ENCODE measurements at places on chromosomes 5 and 9.
A peak's percentile ranks its signal among the peaks of the same experiment; 100 is the strongest.

DNA sequence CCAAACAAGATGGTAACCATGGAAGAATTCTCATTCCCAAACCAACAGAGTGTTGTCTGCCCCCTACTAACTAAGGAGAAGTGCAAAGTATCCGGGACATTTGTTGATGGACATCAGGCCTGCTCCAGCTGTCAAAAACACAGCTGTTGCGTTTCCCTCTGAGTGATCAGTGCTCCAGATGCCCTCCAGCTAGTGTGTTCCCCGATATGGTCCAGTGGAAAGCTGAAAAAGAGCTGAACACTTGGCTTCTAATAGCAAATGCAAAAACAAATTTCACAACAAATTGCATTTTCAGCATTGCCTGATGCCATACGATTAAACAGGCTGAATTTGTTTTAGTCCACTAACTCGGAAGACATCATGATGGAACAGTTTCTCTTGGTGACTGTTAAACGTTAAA is 1398.7 kb downstream of the PTPRD start:
- DNase-seq: no peak

DNA sequence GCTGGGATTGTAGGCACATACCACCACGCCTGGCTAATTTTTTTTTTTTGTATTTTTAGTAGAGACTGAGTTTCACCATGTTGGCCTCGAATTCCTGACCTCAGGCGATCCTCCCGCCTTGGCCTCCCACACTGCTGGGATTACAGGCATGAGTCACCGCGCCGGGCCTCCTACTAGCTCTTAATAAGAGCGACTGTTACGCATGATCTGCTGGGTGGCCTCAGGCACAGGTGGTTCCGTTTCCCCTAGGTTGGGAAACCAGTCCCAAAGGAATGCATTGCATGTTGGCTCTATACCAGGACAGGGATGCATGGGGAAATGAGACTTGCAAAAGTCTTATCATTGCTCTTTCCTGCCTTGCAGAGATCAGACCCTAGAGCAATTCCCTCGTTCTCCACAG is 184.7 kb upstream of the PPP1R26 start:
- DNase-seq: no peak

DNA sequence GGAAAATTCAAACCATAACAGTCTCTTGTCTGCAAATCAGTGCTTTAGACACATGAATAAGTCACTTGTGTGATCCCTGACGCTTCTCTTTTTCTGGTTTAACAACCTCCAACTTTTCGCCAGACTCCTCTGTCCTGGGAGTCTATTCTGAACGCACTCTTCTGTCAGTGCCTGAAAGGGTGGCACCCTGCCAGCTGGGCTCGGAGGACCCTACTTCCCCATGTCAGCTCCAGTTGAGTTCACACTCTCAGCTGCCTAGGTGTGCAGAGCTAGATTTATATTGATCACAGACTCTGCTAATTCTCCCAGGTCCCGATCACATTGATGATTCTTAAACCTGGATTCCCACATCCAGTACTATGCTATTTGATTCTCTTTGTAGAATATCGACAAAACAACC is 649.1 kb downstream of the BNC2 start:
- DNase-seq: peak; percentile 41

GRCh38 chr9:84947412-84947972 is 278.0 kb downstream of the NTRK2 start:
- no peak for DNase-seq

- no peak for DNase-seq
Observed at GRCh38 chr5:131532031-131532640, 102.9 kb downstream of the RAPGEF6 start.

GRCh38 chr9:116706310-116707290 is 19.5 kb downstream of the TRIM32 start:
- DNase-seq: no peak

- DNase-seq: no peak
Observed at GRCh38 chr9:108845507-108845906, 10.3 kb downstream of the ACTL7B start.

GRCh38 chr5:33260098-33260497 is 180.7 kb upstream of the TARS1 start:
- DNase-seq: no peak

DNA sequence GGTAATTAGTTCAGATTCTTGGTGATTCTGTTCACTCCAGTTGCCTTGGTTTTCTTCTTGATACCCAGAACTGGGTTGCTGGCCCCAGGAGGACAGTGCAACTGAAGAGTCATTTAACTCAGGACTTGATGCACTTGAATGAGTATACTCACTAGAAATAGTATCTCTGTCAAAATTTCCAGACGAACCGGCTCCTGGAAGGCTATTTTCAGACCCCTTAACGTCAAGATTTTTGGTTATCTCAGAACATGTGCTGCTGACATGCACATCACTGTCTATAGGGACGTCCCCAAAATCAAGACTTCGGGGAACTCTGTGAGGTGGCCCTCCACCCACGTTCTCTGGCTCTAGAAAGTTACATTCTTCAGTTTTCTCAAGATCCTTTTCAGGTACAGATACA is 56.7 kb upstream of the PCA3 start:
- DNase-seq: no peak

DNA sequence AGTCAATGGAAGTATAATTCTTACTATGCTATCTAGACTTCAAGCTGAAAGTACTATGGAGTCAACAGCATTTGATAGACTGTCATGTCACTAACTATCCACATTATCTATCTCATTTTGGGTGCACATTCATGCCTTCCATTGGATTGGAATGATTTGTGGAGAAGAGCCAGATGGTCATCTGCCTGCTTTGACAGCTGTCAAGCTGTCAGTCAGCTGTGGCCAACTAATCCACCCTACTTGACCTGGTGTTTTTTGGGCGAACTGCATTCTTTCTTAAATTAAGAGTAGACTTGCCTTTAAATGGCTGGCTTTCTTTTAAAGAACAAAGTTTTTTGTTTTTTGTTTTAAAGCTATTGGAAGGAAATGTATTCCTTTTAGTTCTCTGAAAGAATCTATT is 151.5 kb downstream of the DCP2 start:
- no peak for DNase-seq

GRCh38 chr9:27205198-27205597 is 91.8 kb downstream of the EQTN start:
- DNase-seq: no peak

DNA sequence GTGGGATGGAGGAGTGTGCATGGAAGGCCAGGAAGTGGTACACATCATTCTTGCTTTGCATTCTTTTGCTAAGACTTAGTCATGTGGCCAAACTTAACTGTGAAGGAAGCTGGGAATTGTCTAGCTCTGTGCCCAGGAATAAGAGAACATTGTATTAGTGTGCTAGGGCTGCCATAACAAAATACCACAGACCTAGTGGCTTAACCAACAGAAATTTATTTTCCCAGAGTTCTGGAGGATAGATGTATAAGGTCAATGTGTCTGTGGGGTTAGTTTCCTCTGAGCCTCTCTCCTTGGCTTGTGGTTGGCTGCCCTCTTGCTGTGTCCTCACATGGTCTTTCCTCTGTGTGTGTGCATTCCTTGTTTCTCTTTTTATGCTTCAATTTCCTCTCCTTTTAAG is 32.4 kb downstream of the NNT start:
- DNase-seq: no peak

GRCh38 chr9:71001780-71002386 is 119.5 kb downstream of the TRPM3 start:
- DNase-seq: peak; percentile 46

DNA sequence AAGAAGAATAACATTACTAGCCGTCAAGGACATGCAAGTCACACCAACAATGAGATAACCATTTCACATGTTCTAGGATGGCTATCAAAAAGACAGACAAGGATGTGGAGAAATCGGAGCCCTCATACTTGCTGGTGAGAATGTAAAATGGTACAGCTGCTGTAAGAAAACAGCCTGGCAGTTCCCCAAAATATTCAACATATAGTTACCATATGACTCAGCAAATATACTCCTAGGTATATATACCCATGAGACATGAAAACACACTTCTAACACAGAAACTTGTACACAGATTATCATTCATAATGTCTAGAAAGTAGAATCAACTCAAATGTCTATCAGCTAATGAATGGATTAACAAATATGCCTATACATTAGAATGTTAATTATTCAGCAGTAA is 105.4 kb upstream of the PCAT7 start:
- DNase-seq: no peak

DNA sequence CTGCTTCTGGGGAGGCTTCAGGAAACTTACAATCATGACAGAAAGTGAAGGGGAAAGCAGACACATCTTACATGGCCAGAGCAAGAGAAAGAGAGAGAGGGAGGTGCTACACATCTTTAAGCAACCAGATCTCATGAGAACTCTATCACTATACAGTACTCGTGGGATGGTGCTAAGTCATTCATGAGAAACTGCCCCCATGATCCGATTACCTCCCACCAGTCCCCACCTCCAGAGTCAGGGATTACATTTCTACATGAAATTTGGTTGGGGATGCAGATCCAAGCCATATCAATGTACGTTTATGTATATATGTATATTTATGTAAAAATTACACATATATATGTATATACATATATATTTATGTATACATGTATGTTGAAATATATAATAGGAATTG is 54.4 kb upstream of the CCDC112 start:
- DNase-seq: no peak

DNA sequence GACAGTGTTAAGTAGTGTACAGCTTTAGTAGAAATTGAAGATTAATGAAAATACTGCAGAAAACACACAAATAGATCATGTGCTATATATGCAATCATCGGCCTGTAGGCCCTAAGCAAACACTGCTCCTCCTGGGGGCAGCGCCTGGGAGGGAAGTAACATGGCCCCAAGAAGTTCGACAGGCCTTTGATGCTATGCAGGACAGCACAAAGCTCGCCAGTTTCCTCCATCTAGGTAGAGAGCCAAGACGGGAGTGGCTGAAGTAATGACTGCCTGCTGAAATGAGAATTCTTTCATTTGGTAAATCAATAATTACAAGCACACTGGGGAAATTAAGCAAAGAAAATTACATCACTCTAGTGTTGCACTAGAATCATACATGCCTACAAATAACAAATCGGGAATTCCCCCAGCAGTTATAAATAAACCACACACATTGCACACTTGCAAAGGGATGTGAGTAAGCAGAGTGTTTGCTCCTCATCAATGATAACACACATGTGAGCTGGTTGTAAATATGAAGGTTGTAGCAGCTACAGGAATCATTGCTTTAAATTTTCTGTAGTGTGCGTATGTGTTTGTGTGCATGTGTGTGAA is 219.9 kb upstream of the NFIL3 start:
- DNase-seq: no peak

- DNase-seq: no peak
Observed at GRCh38 chr9:137277329-137278041, at the start of gene TOR4A. Gene TOR4A, plus strand, starts transcription at chr9:137277726. Its CDS starts 964 bp downstream, at chr9:137278690.

DNA sequence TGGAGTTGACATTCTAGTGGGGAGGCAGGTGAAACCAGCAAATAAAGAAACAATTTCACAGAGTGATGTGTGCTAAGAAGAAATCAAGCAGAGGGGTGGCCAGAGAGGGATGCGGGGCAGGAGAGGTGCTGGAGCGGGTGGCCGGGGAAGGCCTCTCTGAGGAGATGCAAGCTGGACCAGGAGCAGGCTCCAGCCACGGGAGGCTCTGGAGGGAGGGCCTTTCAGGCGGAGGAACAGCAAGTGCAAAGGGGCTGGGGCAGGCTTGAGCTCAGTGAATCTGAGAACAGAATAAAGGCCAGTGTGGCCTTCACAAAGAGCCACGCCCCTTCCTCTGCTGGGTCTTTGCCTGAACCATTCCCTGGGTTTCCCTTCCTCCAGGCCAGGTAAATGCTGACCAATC is 73.2 kb upstream of the NEURL1B start:
- DNase-seq: no peak

- DNase-seq: no peak
Observed at GRCh38 chr9:113381909-113382411, 5.2 kb upstream of the HDHD3 start.

DNA sequence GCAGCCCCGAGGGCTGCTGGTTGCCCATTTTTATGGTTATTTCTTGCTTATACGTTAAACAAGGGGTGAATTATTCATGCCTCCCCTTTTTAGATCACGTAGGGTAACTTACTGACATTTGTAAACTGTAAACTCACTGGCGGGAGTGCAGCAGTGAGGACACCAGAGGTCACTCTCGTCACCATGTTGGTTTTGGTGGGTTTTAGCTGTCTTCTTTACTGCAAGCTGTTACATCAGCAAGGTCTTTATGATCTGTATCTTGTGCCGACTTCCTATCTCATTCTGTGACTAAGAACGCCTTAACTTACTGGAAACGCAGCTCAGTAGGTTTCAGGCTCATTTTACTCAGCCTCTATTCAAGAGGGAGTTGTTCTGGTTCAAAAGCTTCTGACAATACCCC is 155.0 kb upstream of the PRDM9 start:
- DNase-seq: no peak

DNA sequence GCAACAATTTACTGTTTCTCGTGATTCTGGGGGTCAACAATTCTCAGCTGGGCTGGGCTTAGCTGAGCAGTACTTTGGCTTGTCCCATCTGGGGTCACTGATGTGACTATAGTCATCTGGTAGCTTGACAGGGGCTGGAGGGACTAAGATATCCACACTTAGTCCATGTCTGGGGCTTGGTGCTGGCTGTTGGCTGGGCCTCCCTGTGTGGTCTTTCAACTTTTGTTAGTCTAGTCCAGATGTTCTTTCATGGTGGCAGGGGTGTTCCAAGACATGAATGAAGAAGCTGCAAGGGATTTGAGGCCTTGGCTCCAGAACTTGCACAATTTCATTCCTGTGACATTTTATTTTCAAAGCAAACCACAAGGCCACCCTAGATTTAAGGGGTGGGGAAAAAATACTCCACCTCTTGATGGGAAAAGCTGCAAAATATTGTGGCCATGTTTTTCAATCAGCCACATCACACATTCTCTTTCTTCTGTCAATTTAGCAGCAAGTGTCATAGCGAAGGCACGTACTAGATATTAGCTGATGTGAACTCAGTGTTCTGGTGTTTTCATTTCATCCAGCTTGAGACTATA is 59.2 kb downstream of the TSSK1B start:
- DNase-seq: no peak

DNA sequence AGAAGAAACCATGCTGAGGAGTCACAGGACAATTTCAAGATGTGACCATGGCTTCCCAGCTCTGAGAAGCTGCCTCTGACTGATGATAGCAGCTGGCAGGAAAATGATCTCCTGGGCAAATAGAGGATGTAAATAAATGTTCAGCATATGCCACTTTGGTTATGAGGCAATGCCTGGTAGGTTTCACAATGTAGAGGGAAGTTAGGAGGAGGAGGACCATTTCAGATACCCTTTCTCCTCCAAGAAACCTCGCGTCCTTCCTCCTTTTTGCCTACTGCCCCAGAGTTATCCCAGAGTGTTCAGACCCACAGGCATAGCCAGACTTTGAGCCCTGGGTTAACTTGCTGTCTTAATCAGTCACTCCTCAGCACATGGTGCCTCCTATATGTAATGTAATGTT is 541.6 kb upstream of the DAP start:
- DNase-seq: no peak

GRCh38 chr9:123637606-123637944 is 281.6 kb downstream of the CRB2 start:
- no peak for DNase-seq

GRCh38 chr9:70205366-70206020 is 53.3 kb upstream of the SMC5 start:
- DNase-seq: peak; percentile 45
